Glutamatergic neuron (in vitro differentiated cells): ENCODE measurements at places on chromosomes 1 and 21. TPM values are rescaled to one million over a fixed set of nuclear protein-coding genes. Genes with fewer than 3 reads are reported as not detected.
A peak's percentile ranks its signal among the peaks of the same experiment; 100 is the strongest.

DNA sequence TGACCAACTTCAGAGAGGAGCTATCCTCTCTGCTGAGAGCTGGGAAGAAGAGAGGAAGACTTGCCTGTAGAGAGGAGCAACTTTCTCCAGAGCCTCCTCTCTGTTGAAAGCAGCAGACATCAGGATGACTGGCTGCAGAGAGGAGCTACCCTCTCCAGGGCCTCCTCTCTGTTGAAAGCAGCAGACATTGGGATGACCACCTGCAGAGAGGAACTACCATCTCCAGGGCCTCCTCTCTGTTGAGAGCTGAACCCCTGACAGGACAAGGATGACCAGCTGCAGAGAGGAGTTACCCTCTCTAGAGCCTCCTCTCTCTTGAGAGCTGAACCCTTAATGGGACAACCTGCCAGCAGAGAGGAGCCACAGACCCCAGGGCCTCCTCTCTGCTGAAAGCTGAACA lies 83.0 kb upstream of the GJB5 start:
- H3K27ac ChIP-seq, result no peak overlapping the region
- H3K4me1 ChIP-seq, result no peaks in the 10 kb centered on the region
- peaks cover 17% of the 10 kb centered on the region for H3K36me3 ChIP-seq
- DNase-seq, result no peak

DNA sequence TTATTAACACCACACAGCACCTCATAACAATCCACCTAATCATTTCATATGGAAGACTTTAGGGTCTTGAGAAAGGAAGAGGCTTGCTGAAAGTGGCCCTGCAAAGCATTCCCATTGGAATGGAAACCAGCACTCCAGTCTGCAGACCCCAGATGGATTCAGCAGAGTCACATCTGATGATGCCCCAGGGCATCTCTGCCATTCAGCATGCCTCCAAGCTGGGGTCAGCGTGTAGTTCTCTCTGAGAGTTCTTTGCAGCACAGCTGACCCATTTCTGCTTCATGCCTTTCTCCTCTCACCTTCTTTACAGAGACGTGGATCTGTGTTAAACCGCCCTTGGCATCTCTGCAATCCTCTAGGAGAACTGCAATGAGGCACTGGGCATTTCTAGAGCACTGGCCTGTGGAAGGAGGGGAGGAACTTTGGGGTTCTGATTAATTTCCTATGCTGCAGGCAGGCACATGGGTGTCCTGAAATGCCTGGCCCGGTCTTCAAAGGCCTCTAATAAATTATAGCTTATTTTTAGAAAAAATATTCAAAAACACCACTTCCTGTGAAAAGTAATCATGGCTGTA lies 2.6 kb upstream of the LUZP1 start:
- peaks cover 15% of the 10 kb centered on the region for H3K4me1 ChIP-seq

- no peak for DNase-seq
- no peaks in the 10 kb centered on the region for H3K4me1 ChIP-seq
- H3K27ac ChIP-seq, result no peak overlapping the region
- H3K36me3 ChIP-seq, result peaks cover 9% of the 10 kb centered on the region
- no peak overlapping the region for H3K4me3 ChIP-seq
Measured at GRCh38 chr21:39006571-39007311, 176.5 kb downstream of the PSMG1 start.

- no peak overlapping the region for H3K27ac ChIP-seq
- H3K36me3 ChIP-seq, result no peaks in the 10 kb centered on the region
- no peak overlapping the region for H3K4me3 ChIP-seq
- peaks cover 8% of the 10 kb centered on the region for H3K27me3 ChIP-seq
- peaks cover 8% of the 10 kb centered on the region for H3K4me1 ChIP-seq
Measured at GRCh38 chr1:160076295-160076694, 5.0 kb upstream of the KCNJ9 start.

DNA sequence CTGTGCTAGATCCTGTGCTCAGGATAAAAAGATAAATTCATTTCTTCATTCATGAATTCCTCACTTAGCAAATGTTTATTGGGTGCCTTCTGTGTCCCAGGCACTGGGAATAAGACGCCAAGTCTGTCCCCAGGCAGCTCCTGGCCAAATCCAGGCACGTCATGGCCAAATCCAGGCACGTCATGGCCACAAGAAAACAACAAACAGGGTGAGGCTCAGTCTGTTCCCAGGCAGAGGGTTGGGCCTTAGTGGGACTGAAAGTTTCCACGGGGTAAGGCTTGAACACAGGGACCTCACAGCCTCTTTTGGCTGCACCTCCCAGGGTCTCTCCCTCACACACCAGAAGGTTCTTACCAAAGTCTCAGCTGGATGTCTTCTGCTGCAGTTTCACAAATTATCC lies 95.7 kb downstream of the PAX7 start:
- no peak for DNase-seq
- no peak overlapping the region for H3K4me3 ChIP-seq
- peak overlapping the region; percentile 81 for H3K27ac ChIP-seq
- H3K36me3 ChIP-seq, result no peaks in the 10 kb centered on the region
- peaks cover 10% of the 10 kb centered on the region for H3K27me3 ChIP-seq

DNA sequence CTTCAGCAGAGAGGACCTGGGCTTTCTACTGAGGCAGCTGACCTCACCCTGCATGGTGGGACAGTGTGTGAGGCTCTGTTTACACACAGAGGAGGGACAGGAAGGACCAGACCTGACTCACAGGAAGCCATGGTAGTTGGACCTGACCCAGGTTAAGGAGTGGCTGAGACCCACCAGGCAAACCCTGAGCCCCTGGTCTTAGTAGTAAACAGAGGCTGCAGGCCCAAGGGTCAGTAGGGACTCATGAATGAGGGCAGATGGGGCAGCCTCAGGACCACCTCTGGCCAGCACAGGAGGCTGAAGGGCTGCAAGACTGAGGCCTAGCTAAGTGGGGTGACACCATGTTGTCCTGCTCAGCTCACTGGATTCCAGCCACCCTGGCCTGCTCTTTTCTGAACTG lies 273.2 kb downstream of the GRIK3 start:
- no peaks in the 10 kb centered on the region for H3K4me1 ChIP-seq
- no peak for DNase-seq
- H3K27ac ChIP-seq, result no peak overlapping the region
- no peak overlapping the region for H3K4me3 ChIP-seq
- peaks cover 3% of the 10 kb centered on the region for H3K27me3 ChIP-seq
- H3K36me3 ChIP-seq, result no peaks in the 10 kb centered on the region

DNA sequence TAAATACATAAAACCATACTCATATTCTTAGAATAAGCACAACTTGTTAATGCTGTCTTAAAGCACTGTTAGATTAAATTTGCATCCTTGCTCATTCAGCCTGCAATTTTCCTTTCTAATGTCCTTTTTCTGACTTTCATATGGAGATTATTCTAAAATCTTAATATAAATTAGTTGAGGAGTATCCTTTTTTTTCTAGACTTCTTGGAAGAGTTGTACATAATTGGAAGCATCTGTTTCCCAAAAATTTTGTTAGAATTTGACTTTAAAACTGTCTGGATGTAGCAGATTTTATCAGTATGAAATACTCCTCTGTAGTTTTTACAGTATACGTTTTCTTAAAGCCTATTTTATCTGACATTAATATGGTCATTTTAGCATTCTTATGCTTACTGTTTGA lies 9.7 kb downstream of the KIFAP3 start:
- H3K36me3 ChIP-seq, result no peaks in the 10 kb centered on the region
- no peaks in the 10 kb centered on the region for H3K27me3 ChIP-seq
- no peak overlapping the region for H3K4me3 ChIP-seq
- H3K4me1 ChIP-seq, result no peaks in the 10 kb centered on the region

The THAP3 gene
- total RNA-seq, result 30.2 TPM
